ENCODE measurements at places on chromosomes 3 and 15. TPM values are rescaled to one million over a fixed set of nuclear protein-coding genes. Genes with fewer than 3 reads are reported as not detected.

LIPC gene
- 0.80 TPM for total RNA-seq

ITIH4 gene
- total RNA-seq, result 9.5 TPM

CD86 gene
- 12.6 TPM for total RNA-seq

LTK gene
- total RNA-seq, result 0.29 TPM

NLGN1 gene
- total RNA-seq, result 12.3 TPM

CACNA1D gene
- 32.1 TPM for total RNA-seq

ITIH1 gene
- total RNA-seq, result 0.33 TPM

HAPLN3 gene
- 3.4 TPM for total RNA-seq

PIGZ gene
- total RNA-seq, result 10.5 TPM

CASR gene
- total RNA-seq, result not detected

P2RY14 gene
- total RNA-seq, result 8.5 TPM

GRM7 gene
- 0.59 TPM for total RNA-seq

ZDHHC19 gene
- total RNA-seq, result not detected

GRCh38 chr3:126537116-126537729 is 13.3 kb downstream of the CHST13 start:
- no peaks in the 10 kb centered on the region for H3K36me3 ChIP-seq
- no peak overlapping the region for H3K27ac ChIP-seq

- H3K36me3 ChIP-seq, result no peaks in the 10 kb centered on the region
- no peaks in the 10 kb centered on the region for H3K27me3 ChIP-seq
- H3K27ac ChIP-seq, result no peak overlapping the region
These were observed 125.2 kb upstream of the DPH6 start for GRCh38 chr15:35671197-35671596.

- no peak for DNase-seq
- H3K27ac ChIP-seq, result no peak overlapping the region
These were observed 166.5 kb upstream of the ATP11B start for GRCh38 chr3:182626484-182627467.

DNA sequence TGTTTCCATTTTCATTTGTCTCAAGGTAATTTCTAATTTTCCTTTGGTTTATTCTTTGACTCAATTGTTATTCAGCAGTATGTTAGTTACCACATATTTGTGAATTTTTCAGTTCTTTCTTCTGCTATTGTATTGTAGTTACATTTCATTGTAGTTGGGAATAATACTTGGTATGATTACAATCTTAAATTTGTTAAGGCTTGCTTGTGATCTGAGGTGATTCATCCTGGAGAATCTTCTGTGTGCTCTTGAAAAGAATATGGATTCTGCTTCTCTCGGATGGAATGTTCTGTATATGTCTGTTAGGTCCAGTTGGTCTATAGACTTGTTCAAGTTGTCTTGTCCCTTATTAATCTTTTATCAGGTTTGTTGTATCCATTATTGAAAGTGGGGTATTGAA is 63.4 kb upstream of the VEPH1 start:
- no peak for DNase-seq
- no peaks in the 10 kb centered on the region for H3K27me3 ChIP-seq
- H3K4me3 ChIP-seq, result no peak overlapping the region
- H3K36me3 ChIP-seq, result no peaks in the 10 kb centered on the region

- H3K27ac ChIP-seq, result no peak overlapping the region
- no peaks in the 10 kb centered on the region for H3K27me3 ChIP-seq
- H3K36me3 ChIP-seq, result no peaks in the 10 kb centered on the region
- DNase-seq, result no peak
These were observed 98.9 kb upstream of the TJP1 start for GRCh38 chr15:29921130-29921601.

- no peak overlapping the region for H3K4me3 ChIP-seq
- DNase-seq, result no peak
- H3K27ac ChIP-seq, result no peak overlapping the region
- H3K27me3 ChIP-seq, result no peaks in the 10 kb centered on the region
These were observed 4.8 kb downstream of the CCDC12 start for GRCh38 chr3:46971742-46972141.

DNA sequence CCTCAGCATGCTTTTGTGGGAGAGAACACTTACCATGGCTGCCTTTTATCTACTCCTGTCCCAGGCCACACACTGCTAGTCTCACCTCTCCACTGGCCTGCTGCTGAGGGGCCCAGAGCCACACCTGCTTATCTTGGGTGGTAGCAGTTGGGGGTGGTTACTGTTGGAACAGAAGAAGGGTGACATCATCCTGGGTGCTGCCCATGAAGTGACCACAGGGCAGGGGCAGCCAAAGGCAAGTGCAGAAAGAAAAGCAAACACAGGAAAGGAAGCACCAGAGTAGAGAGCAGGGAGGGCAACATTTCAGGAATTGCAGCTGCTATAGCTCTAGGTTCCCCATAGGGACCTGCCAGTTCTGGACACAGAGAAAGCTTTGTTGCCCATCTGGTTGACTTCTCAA is 345.2 kb downstream of the VPS13C start:
- H3K27me3 ChIP-seq, result no peaks in the 10 kb centered on the region
- no peak overlapping the region for H3K27ac ChIP-seq
- no peak overlapping the region for H3K4me3 ChIP-seq
- no peaks in the 10 kb centered on the region for H3K4me1 ChIP-seq

GRCh38 chr3:107413264-107413663 is 36.0 kb downstream of the CCDC54 start:
- H3K4me3 ChIP-seq, result no peak overlapping the region
- no peak for DNase-seq

DNA sequence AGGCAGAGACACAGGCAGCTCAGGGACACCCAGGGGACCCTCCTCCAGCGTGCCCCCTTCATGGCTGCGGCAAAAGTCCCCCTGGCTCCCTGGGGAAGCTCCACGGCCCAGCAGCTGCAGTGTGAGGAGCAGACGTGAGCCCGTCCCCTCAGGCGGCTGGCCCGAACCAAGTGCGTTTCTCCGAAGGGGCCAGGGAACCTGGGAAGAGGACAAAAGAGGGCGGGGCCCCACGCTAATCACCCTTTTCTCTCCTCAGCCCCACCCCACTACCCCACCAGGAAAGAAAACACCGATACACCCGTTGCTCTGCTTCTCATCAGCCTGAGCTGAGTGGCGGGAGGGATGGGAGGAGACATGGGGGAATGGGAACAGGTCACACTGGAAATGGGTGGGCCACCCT is at the start of gene MUC4:
Gene MUC4 (minus strand): TSS at position 174 of the 400 bp plus-strand sequence. CDS start 112 bp downstream, at position 62.
- no peak within 1 kb of the TSS for H3K4me3 ChIP-seq
- H3K27ac ChIP-seq, result no peak within 1 kb of the TSS
- H3K27me3 ChIP-seq, result peaks cover 13% of the 10 kb centered on the region
- DNase-seq, result no peak

DNA sequence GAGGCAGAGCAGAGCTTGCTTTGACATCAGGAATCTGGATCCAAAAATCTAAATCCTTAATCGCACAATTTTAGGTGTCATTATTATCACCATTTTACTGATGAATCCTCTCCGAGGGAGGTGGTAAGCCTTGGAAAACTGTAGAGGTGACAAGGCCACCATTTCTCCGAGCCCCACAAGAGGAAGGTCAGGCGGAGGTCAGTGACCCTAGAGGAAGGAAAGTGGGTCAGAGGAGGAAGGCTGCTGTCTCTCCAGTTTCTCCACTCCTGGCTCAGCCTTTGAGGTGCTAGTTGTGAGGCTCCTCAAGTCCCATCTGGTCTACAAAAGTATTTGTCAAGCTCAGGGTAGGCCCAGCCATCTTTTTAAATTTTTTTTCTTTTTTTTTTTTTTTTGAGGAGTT is 3.2 kb downstream of the DVL3 start:
- no peaks in the 10 kb centered on the region for H3K27me3 ChIP-seq
- no peak overlapping the region for H3K4me3 ChIP-seq
- H3K27ac ChIP-seq, result no peak overlapping the region
- no peaks in the 10 kb centered on the region for H3K4me1 ChIP-seq

DNA sequence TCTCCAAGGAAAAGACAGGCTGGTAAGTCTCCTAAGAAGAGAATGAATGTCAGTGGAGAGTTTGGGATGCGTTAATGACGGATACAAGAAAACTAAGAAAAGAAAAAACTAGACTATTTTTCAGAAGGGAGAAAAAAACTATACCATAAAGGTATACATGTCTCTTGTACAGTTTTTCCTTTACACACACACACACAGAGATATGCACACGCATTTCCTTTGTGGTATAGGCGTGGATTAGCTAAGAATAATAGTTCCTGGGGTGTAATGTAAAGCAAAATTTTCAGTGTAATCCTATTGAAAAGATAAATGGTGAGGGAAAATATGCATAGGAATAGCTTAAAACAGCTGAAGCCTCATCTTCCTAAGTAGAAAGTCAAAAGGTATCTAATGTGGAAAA is 36.3 kb downstream of the GABPB1 start:
- H3K4me3 ChIP-seq, result no peak overlapping the region
- no peaks in the 10 kb centered on the region for H3K36me3 ChIP-seq
- H3K27me3 ChIP-seq, result no peaks in the 10 kb centered on the region
- no peak overlapping the region for H3K27ac ChIP-seq
- H3K4me1 ChIP-seq, result no peaks in the 10 kb centered on the region
- no peak for DNase-seq

- no peak overlapping the region for H3K4me3 ChIP-seq
- DNase-seq, result no peak
- no peaks in the 10 kb centered on the region for H3K27me3 ChIP-seq
- H3K27ac ChIP-seq, result no peak overlapping the region
These were observed 128.6 kb upstream of the DLG1 start for GRCh38 chr3:197427021-197427420.

DNA sequence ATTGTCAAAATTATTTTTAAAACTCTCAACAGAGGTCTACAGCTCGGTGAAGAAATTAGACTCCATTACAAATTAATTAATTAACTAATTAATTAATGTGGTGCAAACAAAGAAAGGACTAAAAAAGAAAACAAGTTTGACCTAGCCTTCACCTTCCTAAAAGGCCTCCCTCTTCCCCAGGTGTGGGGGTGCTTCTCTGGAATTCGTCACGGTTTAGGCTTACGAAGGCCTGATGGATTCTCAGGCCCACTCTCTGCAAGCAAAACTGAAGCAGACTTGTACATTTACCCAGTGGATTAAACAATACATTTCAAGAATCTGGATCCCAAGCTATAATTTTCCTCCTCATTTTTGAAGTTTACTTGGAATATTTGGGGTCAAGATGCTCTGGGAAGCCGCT is 88.6 kb downstream of the TM4SF4 start:
- no peaks in the 10 kb centered on the region for H3K4me1 ChIP-seq
- H3K27ac ChIP-seq, result peak overlapping the region; percentile 29
- DNase-seq, result no peak
- no peak overlapping the region for H3K4me3 ChIP-seq

GRCh38 chr15:34362047-34362773 is 4.8 kb downstream of the LPCAT4 start:
- no peak overlapping the region for H3K27ac ChIP-seq
- DNase-seq, result no peak
- H3K4me1 ChIP-seq, result peaks cover 4% of the 10 kb centered on the region
- no peaks in the 10 kb centered on the region for H3K36me3 ChIP-seq

- DNase-seq, result peak; percentile 69
- no peaks in the 10 kb centered on the region for H3K27me3 ChIP-seq
- H3K4me3 ChIP-seq, result no peak overlapping the region
- peaks cover 5% of the 10 kb centered on the region for H3K4me1 ChIP-seq
- no peaks in the 10 kb centered on the region for H3K36me3 ChIP-seq
These were observed 7.9 kb downstream of the FAH start for GRCh38 chr15:80160570-80161156.

DNA sequence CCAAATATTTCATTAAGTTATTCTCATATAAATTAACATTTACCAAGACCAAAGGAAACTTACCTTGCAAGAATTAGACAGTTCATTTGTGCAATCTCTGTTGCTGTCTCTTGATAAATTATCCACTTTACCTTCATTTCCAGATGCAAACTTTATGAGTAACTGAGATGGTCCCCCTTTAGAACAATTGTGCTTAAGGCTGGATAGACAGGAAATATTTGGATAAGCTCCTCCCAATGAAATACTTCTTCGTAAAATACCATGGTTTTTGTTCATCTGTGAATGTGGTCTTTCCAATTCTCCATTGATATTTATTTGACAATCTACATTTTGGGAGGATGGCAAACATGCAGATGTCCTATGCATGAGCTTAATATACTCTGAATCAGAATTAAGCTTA is 78.2 kb downstream of the NEDD4 start:
- no peaks in the 10 kb centered on the region for H3K27me3 ChIP-seq
- no peak overlapping the region for H3K27ac ChIP-seq
- H3K4me1 ChIP-seq, result no peaks in the 10 kb centered on the region
- H3K36me3 ChIP-seq, result no peaks in the 10 kb centered on the region

DNA sequence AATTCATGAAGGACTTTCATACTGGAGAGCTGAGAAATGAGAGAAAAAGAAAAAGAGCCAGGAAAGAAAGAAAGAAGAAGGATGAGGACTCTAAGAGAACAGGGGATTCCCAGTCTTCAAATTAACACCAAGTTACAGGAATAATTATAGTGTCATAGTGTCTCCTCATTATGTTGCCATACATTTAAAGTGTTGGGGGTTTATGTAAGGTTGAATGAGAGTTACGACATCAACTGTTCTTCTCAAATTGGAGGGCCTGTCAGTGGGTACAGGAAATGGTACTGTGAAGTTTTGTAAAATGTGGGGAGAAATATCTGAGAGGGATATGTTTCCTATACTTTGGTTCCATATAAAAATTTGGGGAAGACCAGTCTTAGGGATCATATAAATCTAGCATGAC is 12.3 kb upstream of the CD200 start:
- no peaks in the 10 kb centered on the region for H3K36me3 ChIP-seq
- H3K27me3 ChIP-seq, result no peaks in the 10 kb centered on the region
- no peak for DNase-seq
- H3K27ac ChIP-seq, result no peak overlapping the region
- H3K4me1 ChIP-seq, result no peaks in the 10 kb centered on the region

- no peaks in the 10 kb centered on the region for H3K4me1 ChIP-seq
- H3K27me3 ChIP-seq, result no peaks in the 10 kb centered on the region
- DNase-seq, result no peak
- H3K27ac ChIP-seq, result no peak overlapping the region
- H3K4me3 ChIP-seq, result no peak overlapping the region
- H3K36me3 ChIP-seq, result no peaks in the 10 kb centered on the region
These were observed 25.8 kb downstream of the CRABP1 start for GRCh38 chr15:78365917-78366316.

DNA sequence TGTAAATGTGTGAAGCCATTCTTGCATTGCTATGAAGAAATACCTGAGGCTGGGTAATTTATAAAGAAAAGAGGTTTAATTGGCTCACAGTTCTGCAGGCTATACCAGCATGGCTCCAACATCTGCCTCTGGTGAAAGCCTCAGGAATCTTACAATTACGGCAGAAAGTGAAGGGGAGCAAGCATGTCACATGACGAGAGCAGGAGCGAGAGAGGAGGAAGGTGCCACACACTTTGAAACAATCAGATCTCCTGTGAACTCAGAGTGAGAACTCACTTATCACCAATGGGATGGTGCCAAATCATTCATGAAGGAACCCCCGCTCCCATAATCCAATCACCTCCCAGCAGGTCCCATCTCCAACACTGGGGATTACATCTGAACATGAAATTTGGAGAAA is 213.6 kb upstream of the TSC22D2 start:
- no peak overlapping the region for H3K27ac ChIP-seq
- no peaks in the 10 kb centered on the region for H3K27me3 ChIP-seq
- no peak for DNase-seq
- H3K36me3 ChIP-seq, result no peaks in the 10 kb centered on the region
- no peak overlapping the region for H3K4me3 ChIP-seq
- H3K4me1 ChIP-seq, result no peaks in the 10 kb centered on the region
